ENCODE measurements at places on chromosomes 4 and X.
A peak's percentile ranks its signal among the peaks of the same experiment; 100 is the strongest.

DNA sequence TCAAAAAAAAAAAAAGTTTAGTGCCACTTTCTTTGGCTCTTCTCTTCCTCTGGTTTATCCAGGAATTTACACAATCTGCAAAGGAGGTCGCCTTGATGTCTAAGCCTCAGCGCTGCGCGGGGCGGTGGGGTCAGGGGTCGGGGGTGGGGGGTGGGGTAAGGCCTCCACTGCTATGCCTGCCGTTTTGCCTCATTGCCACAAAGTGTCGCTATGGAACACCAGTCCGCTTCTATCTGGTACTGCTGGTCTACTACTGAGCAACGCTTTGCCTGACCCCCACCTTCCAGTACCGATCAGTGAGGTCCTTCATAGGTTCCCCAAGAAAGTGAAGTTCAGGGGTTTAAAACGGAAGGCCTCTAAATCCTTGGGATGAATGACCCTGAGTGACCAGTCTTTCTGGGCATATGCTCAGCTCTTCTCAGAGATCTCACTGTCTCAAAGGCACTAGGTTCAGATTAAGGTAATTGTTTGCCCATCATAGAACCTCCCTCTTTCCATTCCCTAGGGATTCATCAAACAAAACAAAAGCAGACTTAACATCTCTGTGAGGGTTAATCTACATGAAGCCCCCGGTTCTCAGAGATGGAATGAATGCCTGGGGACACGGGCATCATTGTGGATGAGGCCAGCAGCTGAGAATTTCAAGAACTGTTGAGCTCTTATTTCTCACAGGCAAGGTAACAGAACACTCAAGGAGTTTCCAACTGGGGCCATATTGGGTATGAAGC is 16.9 kb upstream of the TSR2 start:
- H3K4me1 ChIP-seq: no peaks in the 10 kb centered on the region
- no peak for DNase-seq
- no peaks in the 10 kb centered on the region for H3K36me3 ChIP-seq
- H3K4me3 ChIP-seq: no peak overlapping the region
- H3K27ac ChIP-seq: no peak overlapping the region

DNA sequence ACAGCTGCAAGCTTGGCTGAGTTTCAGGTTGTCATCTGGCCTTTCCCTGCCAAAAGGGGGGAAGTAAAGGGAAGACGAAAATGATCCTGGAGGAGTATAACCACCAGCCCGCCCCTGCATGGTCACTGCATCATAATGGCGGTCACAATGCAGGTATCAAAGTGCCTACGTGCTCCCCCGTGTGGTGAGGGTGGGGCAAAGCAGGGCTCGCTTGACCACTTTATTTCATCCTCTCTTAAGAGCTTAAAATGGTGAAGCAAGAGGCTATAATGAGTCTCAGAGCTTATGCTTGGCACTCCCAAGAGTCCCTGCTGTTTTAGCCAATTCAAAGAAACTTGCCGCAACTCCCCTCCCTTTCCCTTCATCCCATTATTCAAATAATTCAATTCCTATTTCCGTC is 105.6 kb downstream of the APOOL start:
- DNase-seq: no peak
- H3K4me3 ChIP-seq: no peak overlapping the region
- no peak overlapping the region for H3K27ac ChIP-seq

DNA sequence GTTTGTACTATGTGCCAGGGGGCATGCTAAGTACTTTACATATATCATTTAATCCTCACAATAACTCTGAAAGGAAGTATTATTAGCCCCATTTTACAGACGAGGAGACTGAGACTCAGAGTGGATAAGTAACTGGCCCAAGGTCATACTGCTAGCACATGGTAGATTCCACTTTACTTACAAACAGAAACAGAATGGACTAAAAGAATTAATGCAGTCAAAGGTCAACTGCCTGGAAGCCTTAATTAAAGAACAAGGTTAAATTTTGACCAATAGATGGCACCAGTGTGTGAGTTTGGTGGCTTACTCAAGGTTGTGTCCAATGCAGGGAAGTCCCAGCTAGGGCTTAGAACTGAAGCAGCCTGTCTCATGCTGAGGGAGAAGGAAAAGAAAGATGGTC is 4.7 kb downstream of the RIPPLY1 start:
- no peak overlapping the region for H3K4me3 ChIP-seq
- peaks cover 4% of the 10 kb centered on the region for H3K4me1 ChIP-seq
- H3K36me3 ChIP-seq: no peaks in the 10 kb centered on the region

GRCh38 chrX:17375637-17376430 is 834 bp downstream of the NHS start:
- peak overlapping the region; percentile 73 for H3K4me3 ChIP-seq
- H3K4me1 ChIP-seq: peaks cover 21% of the 10 kb centered on the region

DNA sequence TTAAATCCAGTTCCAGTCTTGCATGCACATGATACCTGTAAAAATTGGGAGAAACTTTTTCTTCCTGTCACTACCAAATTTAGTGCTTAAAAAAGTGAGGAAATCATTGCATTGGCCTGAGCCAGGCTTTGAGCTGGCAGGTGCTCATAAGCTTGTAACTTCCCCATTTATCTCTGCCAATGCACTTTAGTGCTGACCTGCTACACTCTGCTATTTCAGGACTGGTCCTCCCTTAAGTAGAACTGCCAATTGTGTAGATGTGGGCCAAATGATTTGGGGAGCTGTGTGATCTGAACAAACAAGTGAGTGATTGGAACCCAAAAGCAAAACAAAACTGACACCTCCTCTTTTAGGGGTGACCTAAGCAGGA is 51.8 kb downstream of the ZNF827 start:
- no peak for DNase-seq
- peaks cover 39% of the 10 kb centered on the region for H3K36me3 ChIP-seq
- peaks cover 20% of the 10 kb centered on the region for H3K4me1 ChIP-seq
- no peak overlapping the region for H3K27ac ChIP-seq
- H3K27me3 ChIP-seq: no peaks in the 10 kb centered on the region

Measured in mesothelial cell of epicardium (in vitro differentiated cells).